ENCODE measurements at places on chromosomes 5 and 9.
A peak's percentile ranks its signal among the peaks of the same experiment; 100 is the strongest.

GRCh38 chr9:133166392-133166791 lies 2.7 kb upstream of the GBGT1 start:
- no peak for DNase-seq

DNA sequence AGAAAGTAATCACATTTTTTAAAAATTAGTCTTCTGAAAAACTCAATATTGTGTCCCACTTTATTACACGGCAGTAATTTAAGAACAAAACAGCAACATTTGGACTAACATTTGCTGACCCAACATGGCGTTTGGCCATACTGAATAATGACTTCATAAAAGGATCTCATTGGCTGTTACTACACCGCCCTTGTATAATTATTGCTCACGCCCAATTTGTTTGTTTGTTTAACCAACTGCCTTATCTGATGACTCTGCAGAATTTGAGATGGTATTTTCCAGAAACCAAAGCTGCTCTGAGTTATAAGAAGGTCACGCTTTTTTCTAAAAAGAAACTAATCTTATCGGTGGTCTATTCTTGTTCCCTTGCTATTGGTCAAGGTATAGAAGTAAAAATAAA lies 200.2 kb upstream of the TARS1 start:
- DNase-seq: no peak

DNA sequence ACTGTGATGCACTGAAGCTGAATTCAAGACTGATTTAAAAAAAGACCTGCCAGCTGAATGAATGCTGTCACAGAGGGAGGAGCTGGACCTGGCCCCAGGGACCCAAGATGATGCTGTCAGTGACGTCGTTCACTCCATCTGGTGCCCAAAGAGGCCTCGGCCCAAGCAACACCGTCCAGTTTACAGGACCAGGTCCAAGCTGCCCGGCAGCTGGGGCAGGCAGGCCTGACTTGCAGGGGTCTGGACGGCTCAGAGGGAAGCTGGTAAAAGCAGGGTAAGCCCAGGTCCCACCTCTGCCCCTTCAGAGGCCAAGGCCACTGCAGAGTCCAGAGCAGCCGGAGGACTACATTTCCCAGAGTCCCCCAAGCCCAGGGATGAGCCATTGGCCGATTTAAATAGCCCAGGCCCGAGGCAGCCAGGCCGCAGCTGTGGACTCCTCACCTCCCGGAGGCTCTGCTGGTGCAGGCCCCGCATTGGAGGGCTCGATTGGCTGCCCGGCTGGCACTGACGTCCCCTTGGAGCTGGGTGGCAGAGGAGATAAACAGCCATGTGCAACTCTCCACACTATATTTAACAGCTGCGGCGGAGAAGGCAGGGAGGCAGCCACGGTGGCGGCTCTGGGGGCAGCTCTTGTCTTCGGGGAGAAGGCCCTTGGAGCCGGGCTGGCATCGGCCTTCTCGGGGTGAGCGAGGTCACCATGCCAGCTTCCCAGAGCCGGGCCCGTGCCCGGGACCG lies at the start of gene PLPP7:
Gene PLPP7, plus strand, starts transcription at position 423 of the 735 bp plus-strand sequence. Its CDS starts 275 bp downstream, at position 698.
- DNase-seq: no peak

DNA sequence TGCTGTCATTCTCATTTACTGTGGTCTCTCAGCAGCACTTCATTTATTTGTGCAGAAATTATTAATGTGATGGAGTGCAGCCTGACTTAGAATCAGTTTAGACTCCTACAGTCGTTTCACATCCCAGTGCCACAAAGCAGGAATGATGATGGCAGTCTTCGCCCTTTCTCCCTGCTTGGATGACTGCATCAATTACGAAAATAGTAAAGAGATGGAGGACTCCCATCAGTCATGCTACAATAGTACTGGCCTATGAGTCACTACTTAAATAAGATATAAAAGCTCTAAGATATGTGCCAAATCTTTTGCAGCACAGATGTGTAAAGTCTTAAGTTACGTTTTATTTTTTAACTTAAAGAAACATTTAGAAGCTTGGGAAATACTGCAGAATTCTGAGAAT lies 263.9 kb downstream of the CHSY3 start:
- peak; percentile 36 for DNase-seq

GRCh38 chr5:102223542-102224477 lies 72.3 kb downstream of the SLCO4C1 start:
- peak; percentile 48 for DNase-seq

DNA sequence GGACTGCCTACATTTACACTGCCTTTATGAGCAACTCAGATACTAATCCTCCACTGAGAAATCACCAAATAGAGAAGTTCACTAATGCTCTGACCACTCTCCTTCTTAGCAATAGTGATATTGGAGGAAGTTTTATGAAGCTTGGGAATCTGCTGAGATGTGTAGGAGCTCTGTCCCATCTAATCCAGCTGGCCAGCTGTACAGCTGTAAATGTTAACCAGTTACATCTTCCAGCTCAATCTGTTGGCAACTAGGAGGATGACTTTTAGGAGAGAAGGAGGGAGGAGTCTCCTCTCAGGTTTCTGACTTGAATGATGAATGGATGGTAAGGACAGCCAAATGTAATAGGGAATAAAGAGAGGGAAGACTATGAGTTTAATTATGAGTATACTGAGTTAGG lies 36.3 kb upstream of the LRRC19 start:
- DNase-seq: no peak

GRCh38 chr5:88230546-88231066 lies 38.0 kb downstream of the TMEM161B start:
- DNase-seq: no peak

DNA sequence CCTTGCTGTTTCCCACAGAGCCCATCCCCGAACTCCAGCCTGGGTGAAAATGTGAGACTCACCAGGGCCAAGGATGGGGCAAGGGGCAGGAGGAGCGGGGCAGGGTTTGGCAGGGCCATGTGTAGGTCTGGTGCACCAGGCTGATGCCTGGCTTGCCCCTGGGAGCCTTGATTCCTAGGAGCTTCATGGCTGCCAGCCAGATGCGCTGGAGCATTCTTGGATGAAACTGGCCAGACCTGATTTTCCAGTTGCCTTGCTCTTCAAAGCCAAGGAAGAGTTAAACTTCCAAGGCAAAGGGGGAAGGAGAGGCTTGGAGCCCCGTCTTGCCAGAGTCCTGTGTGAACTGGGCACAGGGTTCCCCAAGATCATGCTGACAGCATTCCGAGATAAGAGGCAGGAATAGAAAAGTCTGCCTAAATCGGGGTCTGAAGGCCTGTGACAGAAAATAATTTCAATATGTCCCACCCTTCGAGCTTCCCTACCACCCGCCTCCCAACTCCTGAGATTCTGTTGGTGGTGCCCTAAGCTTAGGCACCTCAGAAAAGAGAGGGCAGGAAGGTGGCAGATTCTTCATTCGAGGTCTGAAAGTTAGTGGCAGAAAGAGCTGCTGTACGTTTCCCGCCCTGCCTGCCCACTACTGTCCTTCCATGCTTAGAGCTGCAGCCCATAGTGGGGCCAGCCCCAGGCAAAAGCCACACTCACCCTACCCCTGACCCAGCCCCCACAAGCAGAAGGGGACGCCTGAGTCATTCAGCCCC lies 20.4 kb downstream of the FAT2 start:
- peak; percentile 96 for DNase-seq

DNA sequence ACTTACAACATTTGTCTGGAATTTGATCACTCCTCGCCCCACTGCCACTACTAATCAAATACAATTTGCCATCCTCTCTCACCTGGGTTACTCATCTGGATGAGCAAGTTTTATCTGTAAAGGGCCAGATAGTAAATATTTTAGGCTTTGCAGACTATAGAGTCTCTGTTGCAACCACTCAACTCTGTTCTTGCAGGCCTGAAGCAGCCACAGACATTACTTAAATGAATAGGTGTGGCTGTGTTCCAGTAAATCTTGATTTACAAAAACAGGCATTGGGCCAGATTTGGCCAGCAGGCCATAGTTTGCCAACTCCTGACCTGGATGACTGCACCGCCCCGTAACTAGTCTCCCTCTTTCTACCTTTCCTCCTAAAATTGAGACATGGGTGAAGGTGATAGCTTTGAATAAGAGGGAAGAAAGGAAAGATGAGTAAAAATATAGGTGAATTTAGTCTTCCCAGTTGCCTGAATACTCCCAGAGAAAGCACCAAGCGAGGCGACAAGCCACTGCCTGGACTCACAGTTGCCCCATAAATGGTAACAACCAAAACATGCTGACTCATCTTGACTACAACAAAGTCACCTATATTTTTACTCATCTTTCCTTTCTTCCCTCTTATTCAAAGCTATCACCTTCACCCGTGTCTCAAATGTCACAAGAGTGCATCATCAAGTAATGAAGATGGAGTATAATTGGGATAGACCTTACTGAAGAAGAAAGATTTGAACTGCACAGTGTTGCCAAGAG lies 32.5 kb upstream of the SCAMP1 start:
- peak; percentile 92 for DNase-seq

- DNase-seq: peak; percentile 57
Observed at GRCh38 chr9:5799314-5799713, 33.6 kb downstream of the ERMP1 start.

Measured in epithelial cell of esophagus (primary cell).